ENCODE measurements at places on chromosomes 2 and 18.

- DNase-seq: no peak
Measured at GRCh38 chr2:86202702-86203101, 3.4 kb downstream of the MRPL35 start.

DNA sequence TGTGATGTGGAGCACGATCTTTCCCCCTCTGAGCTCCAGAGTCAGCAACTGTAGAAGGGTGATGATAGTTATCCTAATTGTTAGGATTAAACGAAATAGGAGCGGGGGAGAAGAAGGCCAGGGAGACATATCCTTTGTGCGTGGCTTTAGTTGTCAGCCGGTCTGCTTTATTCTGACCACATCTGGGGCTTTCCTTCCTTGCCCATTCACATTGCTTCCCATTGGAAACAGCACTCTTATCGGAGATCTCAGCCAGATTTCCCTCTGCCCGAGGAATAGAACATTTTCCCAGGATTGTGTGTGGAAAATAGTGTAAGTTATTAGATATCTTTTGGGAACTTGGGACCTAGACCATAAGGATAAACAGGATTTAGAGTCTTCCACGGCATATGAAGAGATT is 1.5 kb downstream of the RALB start:
- DNase-seq: no peak

DNA sequence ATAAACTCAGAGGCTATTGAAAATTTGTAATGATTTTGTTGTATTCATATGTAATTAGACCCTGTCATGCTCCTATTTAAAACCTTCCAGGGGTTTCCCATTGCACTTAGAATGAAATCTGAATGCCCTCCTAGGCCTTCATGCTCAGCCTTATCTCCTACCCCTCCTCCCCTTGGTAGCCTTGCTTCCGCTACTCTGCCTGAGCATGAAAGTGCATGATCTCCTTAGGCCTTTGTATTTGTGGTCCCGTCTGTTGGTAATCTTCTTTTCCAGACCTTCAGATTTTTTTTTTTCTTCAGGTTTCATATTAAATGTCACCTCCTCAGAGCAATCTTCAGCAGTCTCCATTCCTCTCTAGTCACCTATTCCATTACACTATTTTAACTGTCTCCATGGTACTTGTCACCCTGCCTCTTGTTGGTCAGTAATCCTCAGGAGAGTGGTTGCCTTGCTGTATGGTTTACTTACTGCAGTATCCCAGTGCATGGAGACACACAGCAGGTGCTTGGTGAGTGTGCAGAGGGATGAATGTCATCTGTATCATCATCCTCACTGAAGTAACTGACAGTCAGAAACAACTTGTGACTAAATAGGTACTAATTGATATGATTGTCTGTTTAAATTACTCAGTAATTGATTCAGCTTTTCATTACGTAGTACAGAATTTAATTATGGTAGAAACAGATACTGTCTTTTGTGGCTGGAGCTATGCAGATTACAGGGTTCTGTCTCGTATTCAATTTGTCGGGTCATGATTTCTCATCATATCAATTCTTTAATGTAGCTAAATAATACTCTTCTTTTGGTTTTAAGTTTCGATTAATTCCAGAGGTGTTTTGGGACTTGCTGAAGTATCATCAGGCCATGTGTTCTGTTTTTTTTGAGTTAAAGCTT is 63.9 kb downstream of the PHLPP1 start:
- no peak for DNase-seq

- DNase-seq: no peak
Measured at GRCh38 chr2:235238537-235238936, 255.3 kb upstream of the AGAP1 start.

- no peak for DNase-seq
Measured at GRCh38 chr2:215034154-215034553, 104.3 kb downstream of the ABCA12 start.
